Renal cortical epithelial cell (primary cell): ENCODE measurements at places on chromosomes 13 and 19.
A peak's percentile ranks its signal among the peaks of the same experiment; 100 is the strongest.

DNA sequence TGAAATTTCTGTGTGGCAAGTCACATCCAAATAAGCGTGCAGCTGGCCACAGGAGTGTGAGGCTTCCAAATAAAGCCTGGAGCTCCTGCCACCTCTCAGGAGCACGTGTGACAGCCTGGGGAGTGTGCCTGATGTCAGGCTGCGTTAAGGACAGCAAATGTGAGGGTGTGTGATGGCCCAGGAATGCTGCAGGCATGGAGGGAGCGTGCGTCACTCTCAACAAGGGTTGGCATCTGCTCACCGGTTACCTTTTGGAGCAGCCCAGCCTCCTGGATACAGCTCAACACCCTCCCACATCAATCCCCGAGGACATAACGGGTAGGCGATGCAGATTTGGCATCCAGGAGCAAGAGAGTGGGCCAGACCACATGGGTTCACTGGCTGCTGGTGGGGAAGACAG, 19.0 kb downstream of the NUMBL start:
- no peak for DNase-seq

- DNase-seq = no peak
These were observed 138.3 kb downstream of the FLT1 start for GRCh38 chr13:28356561-28357021.

GRCh38 chr19:35316560-35316959, 12.4 kb upstream of the CD22 start:
- no peak for DNase-seq

GRCh38 chr13:112241288-112241687, 134.9 kb upstream of the SPACA7 start:
- no peak for DNase-seq

DNA sequence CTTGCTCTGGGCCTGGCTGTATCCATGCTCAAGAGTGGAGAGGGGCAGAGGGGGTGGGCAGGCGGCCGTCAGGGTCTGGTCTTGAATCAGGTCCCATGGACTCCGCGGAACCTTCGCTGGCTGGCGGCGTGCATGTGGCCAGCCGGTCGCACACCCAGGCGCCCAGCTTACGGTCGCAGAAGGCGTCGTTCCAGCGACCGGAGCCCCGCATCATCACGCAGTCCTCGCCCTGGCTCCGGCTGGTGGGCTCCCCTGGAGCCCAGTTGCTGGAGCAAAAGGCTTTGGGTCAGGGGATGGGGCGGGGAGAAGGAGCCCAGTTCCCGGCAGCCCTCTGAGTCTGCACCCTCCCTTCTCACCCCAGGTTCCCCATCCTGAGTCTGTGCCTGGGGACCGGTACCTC, 8.5 kb downstream of the TRAPPC5 start:
- no peak for DNase-seq

DNA sequence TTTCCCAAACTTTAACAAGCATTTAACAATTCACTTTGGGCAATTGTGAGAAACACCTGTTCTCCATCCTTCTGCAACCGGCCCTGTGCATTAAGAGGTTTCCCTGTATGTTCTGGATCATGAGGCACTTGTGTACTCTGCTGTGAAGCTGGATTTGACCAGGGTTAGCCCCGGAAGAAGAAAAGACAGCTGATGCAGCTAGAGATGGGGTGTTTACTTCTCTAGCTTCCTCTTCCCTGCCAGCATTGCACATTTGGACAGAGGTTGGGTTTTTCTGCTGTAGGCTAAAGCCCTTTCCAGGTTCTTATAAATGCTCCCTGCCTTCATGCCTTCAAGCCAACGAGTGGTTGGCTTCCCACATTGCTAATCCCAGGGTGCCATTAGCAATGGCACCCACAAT, 20.9 kb downstream of the MBD3L2B start:
- no peak for DNase-seq

GRCh38 chr13:81872581-81872980, 1531.7 kb upstream of the SPRY2 start:
- DNase-seq = peak; percentile 47

GRCh38 chr19:47445937-47446402, 25.7 kb downstream of the SLC8A2 start:
- DNase-seq = no peak

DNA sequence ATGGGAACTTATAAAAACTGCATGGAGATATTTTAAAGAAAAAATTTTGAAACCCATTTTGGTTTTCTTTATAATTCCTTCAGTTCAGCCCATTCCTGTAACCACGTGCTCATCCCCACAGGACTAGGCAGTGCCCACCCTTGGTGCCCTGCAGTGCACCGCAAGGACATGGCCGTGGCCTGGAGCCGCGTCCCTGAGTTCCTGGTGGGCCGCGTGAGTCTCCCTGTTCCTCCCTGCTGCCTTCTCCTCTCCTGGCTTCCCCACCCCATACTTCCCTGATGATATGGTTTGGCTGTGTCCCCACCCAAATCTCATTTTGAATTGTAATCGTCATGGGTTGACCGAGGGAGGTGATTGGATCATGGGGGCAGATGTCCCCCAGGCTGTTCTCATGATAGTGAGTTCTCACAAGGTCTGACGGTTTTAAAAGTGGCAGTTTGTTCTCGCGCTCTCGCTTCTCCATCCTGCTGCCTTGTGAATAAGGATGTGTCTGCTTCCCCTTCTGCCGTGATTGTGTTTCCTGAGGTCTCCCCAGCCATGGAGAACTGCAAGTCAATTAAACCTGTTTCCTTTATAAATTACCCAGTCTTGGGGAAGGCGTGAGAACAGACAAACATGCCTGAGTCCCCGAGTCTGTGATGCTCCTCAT, 31.6 kb upstream of the TFDP1 start:
- DNase-seq = no peak

- no peak for DNase-seq
These were observed 35.4 kb upstream of the KPNA3 start for GRCh38 chr13:49827891-49828290.

GRCh38 chr19:16066611-16067104, 9.6 kb upstream of the TPM4 start:
- DNase-seq = no peak

GRCh38 chr13:50426927-50427326, 411.7 kb downstream of the KCNRG start:
- DNase-seq = no peak

DNA sequence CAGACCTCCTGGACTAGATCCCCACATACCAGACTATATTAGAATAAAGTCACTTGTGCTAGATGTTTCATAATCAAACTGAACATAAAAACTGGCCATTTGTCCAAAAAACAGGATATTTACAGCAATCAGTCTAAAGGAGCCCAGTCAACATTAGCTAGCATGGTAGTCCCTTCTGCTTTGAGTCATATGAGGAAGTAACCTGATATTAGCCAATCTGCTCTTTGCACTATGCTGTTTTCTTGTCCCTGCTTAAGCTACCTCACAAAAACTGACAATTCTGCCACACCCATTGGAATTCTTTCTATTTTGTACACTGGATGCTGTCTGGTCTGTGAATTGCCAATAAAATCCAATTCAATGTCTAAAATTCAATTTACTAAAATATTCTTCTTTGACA, 1824.2 kb downstream of the OLFM4 start:
- no peak for DNase-seq

- peak; percentile 85 for DNase-seq
These were observed 133.8 kb downstream of the MRPL57 start for GRCh38 chr13:21310220-21310619.

- DNase-seq = no peak
These were observed 113.7 kb downstream of the KL start for GRCh38 chr13:33129886-33130285.

- DNase-seq = no peak
These were observed 2.7 kb upstream of the CCDC97 start for GRCh38 chr19:41307090-41307875.

DNA sequence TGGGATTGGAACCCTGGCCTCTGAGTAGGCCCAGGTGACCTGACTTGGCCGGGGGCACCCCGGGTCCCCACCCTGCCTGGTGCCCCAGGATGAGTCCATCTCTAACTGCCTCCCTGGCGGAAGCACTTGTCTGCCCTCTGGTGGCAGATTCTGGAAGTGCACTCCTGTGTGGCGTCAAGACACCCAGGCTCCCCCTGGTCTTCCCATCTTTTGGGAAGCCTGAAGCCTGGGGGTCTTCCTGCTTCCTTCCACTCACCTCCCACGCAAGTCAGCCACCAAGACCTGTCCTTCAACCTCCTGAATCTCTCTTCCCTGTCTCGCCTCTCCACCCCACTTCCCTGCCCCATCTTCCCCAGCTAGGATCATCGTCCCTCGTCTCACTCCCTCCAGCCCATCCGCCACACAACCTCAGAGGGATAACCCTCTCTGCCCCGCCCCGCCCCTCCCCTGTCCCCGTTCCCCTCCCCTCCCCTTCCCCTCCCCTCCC, 7.4 kb downstream of the RABAC1 start:
- DNase-seq = peak; percentile 42

- DNase-seq = no peak
These were observed 30.9 kb downstream of the ZFR2 start for GRCh38 chr19:3837922-3838321.

DNA sequence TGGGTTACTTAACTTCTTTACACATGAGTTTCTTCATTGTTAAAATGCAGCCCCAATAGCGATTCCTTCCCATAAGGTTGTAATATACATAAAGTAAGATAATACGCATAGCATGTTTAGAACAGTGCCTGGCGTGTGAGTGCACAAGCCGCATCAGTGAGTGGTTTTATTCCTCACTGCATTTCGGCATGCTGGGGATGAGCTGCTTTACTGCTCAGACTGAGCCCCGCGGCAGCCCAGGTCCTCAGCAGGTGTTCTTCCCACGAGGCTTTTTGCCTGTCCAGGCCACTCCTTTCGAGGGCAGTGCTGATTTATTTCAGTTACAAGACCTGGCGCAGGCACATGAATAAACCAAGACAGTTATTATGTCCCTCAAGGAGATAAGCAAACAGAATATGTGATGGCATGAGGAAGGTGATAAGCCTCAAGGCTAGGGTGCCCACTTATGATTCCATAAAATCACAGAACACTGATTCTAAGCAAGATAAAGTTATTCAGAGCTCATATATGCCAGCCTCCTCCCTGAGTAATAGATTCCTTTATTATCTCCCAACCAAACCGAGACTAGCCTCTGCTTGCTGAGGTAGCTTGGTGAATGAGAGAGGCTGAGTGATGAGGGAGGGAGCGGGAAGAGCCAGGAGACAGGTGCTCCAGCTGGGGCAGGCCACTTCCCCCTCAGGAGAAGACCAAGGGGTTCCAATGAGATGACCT, 505.5 kb downstream of the DIAPH3 start:
- no peak for DNase-seq

- no peak for DNase-seq
These were observed 563 bp downstream of the ZNF43 start for GRCh38 chr19:21835429-21835809.

DNA sequence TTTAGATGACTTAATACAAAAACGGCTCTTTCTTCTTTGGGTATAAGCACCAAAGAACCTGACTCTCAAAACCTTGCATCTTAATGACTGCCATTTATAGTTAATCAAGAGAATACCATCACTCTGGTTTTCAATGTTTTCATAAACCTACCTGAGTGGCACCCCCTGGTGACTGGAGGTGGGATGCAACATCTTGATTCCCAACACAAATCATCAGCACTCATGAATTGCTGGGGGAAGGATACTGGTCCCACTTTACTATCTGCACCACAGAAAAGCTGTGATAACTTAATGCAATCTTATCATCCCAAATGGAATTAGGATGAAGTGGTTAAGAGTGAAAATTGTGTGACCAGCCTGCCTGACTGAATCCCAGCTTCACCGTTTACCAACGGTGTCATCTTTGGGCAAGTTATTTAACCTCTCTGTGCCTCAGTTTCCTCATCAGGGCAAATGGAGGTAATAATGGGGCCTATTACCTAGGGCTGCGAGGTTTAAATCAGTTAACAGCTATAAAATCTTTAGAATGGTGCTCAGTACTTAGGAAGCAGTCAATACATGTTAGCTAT, 366.4 kb downstream of the KLF12 start:
- DNase-seq = peak; percentile 18

DNA sequence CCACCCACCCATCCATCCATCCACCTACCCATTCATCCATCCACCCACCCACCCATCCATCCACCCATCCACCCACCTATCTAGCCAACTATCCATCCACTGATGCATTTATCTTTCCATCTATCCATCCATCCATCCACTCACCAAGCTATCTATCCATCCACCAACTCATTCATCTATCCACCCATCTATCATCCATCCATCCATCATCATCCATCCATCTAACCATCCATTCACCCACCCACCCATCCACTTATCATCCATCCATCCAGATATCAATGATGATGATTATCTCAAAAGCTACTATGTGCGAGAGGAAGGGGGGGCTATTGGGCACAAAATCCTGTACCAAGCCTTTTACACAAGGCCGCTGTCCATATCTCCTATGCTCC, 5.5 kb downstream of the YIF1B start:
- no peak for DNase-seq
